Activated T-cell treated with anti-CD3 and anti-CD28 coated beads, Interleukin-2, amount 50 U/mL, for 72 hours (primary cell): ENCODE measurements at places on chromosomes 4 and X. TPM values are rescaled to one million over a fixed set of nuclear protein-coding genes. Genes with fewer than 3 reads are reported as not detected.

The MUC7 gene
- total RNA-seq, result not detected

The VCX3B gene
- not detected for total RNA-seq

The AP1S2 gene
- total RNA-seq, result 43.6 TPM

The CENPE gene
- total RNA-seq, result 63.6 TPM

The NAA11 gene
- not detected for total RNA-seq

The NLGN3 gene
- total RNA-seq, result 3.1 TPM

The COL25A1 gene
- total RNA-seq, result 0.14 TPM

The PRKG2 gene
- total RNA-seq, result not detected

The F8A3 gene
- total RNA-seq, result 0.23 TPM

The RBM10 gene
- total RNA-seq, result 71.6 TPM

The PCDH19 gene
- total RNA-seq, result not detected

The RBM47 gene
- 10.9 TPM for total RNA-seq

The TAPT1 gene
- 65.3 TPM for total RNA-seq

The GAGE2A gene
- total RNA-seq, result not detected

The CPZ gene
- not detected for total RNA-seq

The TCEAL3 gene
- 6.5 TPM for total RNA-seq

The KDM6A gene
- 36.4 TPM for total RNA-seq
